Left renal pelvis (tissue), 4 donors: ENCODE measurements at places on chromosomes 12 and 14. TPM values are rescaled to one million over a fixed set of nuclear protein-coding genes. Genes with fewer than 3 reads are reported as not detected.

GRCh38 chr12:113292091-113292490 lies 42.8 kb downstream of the SLC8B1 start:
- no peak for DNase-seq

The DNAJC22 gene
- 26.4 TPM for polyA plus RNA-seq

The SSPN gene
- polyA plus RNA-seq: 18.0 TPM

- no peak for DNase-seq
These were observed 85.9 kb downstream of the PAX9 start for GRCh38 chr14:36747411-36748184.

- no peak for DNase-seq
These were observed 26.9 kb downstream of the SCARB1 start for GRCh38 chr12:124836759-124837158.

GRCh38 chr14:57378661-57379060 lies 11.7 kb upstream of the NAA30 start:
- no peak for DNase-seq

The TMEM253 gene
- 0.27 TPM for polyA plus RNA-seq

DNA sequence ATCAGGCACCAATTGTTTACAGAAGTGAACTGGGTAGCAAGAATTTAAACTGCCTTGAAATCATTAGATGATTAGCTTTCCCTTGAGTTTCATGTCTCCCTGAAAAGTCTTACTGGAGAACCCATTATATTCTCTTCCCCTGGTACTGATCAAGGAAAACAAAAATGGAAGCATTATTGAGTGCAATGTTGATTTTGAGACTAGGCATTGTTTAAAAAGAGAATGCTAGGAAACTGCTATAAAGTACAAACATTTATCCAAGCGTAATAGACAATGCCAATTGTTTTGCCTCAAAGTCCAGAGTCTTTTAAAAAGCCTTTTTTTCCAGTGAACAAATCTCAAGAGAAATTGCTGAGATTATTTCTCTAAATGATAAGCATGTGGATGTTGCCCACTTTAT lies 197.0 kb downstream of the CCER1 start:
- DNase-seq: no peak

DNA sequence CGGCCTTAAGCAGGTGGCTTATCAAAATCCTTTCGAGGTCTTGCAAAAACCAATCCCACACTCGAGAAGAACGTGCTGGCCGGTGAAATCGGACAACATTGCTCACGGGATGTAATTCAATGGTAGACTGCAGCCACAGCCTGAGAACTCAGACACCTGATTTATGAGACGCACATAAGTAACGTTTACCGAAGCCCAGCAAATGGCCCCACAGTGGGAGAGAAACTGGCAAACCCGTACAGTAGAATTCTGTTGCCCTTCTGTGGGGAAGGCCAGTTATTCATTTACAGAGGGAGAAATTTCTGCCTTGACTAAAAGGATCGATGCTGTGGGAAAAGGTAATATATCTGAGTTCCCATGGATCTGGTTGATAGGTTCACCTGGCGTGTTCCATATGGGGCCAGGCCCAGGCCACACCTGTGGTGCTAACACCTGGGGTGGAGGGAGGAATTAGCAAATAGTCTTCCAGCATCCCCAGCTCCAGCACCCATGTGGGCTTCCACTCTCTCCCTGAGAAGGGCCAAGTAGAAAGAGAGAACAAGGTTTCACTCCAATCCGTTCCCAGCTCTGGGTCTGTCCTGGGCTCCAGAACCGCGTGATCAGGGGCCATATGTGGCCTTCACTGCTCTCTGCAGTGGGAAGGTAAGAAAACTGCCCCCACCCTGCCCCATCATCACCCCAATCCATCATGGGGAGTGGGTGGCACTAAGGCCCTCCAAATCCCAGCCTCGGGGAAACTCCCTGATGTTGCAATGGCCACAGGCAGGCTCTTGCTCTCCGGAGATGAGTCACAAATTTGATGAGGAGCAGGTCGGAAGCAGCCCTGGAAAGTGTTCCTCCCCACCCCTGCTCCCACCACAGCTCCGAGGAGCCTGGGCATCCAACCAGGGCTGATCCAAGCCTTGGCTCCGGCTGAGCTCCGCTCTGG lies 12.7 kb downstream of the BDKRB1 start:
- no peak for DNase-seq

The GALNT9 gene
- 6.2 TPM for polyA plus RNA-seq

The CLEC4C gene
- polyA plus RNA-seq: not detected

DNA sequence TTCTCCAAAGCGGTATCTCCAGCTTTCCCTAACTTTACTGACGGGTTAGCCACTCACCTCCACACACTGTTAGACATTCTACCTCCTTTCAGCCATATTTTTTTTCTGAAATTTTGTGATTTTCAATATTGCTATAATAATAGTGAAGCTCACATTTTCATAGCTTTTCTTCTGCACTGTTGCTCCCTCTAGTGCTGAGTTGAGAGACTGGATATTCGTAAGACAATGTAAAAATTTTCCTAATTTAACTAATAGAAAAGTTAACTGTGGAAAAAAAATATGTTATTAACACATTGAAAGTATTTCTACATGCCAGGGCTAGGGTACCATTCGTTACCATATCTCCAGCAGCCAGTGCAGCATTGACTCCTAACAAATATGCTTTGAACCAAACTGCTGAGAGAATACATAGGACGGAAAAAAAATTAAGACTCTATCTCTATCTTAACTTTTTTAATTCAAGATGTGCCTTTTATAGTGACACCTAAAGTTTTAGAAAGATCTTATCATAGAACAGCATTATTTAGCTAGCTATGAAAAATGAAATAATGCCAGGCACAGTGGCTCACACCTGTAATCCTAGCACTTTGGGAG lies 48.7 kb upstream of the ABCC9 start:
- DNase-seq: no peak

DNA sequence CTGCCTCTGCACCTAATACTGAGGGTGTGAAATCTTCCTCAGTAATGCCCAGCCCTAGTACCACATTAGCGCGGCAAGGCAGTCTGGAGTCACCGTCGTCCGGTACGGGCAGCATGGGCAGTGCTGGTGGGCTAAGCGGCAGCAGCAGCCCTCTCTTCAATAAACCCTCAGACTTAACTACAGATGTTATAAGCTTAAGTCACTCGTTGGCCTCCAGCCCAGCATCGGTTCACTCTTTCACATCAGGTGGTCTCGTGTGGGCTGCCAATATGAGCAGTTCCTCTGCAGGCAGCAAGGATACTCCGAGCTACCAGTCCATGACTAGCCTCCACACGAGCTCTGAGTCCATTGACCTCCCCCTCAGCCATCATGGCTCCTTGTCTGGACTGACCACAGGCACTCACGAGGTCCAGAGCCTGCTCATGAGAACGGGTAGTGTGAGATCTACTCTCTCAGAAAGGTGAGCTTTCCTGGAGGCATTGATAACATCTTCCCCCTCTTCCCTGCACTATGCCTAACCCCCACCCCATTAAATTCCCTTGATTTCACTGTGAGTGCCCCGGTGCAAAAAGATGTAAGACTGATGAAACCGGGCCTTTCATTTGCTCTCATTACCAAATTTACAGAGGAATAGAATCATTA lies 291.4 kb downstream of the NAV3 start:
- DNase-seq: no peak

DNA sequence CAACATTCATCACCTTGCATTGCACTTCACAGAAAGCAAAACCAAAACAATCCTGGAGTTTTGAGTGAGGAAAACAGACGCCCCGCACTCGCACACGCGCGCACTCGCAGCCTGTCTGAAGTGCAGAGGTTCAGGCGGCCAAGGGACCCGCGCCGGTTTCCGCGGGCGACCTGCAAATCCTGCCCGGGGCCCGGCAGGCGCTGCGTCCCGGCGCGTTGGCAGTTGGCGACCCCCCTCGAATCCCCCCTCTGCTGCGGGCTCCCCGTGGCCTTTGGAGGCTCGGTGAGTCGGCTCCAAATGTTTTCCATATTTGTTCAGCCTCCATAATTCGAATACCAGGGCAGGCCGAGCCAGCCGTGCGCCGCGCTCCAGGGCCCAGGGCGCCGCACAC lies at the start of gene SSPN:
Gene SSPN (plus strand): TSS at position 324 of the 391 bp plus-strand sequence. CDS start 100 bp downstream, outside the sequence.
- DNase-seq: peak; percentile 52

The YAF2 gene
- 27.8 TPM for polyA plus RNA-seq

DNA sequence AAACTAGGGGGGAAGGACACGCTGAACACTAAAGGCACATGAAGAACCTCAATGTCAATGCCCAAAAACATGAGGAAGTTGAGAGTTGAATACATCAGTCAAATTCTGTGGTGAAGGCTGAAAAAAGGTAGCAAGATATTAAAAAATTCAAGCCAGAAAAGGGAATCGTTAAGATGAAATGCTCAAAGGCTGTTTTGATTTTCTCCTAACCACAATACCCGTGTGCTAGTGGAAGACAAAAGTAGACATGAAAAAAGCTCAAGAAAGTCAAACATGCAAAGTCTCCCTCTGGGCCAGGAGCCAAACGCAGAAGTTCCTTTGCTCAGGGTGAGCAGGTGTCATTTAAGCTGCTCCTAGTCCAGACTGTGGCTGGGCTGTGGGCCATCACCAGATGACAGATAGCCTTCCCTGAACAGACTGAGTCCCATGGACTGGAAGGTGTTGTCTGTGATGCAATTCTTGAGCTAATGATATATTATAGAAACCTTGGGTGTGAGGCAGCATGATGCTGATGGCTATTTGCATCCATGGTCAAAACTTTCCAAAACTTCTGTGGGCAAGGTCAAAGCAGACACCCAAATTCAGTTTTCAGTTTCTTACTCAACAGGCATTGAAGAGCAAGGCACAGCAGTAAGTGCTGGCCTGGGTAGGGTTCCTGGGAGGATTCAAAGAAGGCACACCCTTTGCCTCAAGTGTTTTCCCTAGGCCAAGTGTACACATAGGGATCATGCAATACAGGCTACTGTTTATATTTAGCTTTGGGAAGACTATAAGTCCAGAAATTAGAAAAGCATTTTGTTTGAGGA lies 81.6 kb downstream of the MYRFL start:
- DNase-seq: no peak

DNA sequence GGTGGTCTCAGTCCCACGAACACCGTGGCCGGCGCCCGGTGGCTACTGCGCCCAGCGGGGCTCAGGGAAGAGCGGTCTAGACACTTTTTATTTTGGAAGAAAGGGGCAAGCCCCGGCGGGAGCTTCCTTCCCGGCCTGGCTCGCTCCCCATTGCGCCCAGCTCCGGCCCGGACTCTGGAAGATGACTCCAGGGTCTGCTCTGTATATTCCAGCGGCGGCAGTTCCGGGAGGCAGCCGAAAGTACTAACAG lies 225.1 kb upstream of the CRY1 start:
- no peak for DNase-seq

The FUT8 gene
- 23.0 TPM for polyA plus RNA-seq

- no peak for DNase-seq
These were observed 27.3 kb downstream of the PPTC7 start for GRCh38 chr12:110555577-110556406.

DNA sequence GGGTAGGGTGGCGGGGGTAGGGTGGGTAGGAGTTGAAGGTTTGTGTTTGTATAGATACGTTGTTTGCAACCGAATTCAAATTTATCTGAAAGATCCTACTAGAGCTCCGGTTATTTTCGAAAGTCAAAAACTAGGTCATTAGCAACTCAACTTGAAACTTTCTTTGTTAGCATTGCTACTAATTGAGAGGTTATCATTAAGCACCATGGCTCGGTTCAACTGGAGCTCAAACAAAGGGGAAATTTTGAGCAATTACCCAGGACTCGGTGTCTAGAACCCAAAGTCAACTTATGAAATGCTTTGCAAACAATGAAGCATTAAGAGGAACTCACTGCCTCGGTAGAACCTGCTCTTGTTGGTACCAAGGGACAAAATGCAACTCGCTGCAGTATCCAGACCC lies 207.7 kb downstream of the BCAT1 start:
- DNase-seq: no peak
